T1000 (cell line): ENCODE measurements at places on chromosomes 5 and 9.

DNA sequence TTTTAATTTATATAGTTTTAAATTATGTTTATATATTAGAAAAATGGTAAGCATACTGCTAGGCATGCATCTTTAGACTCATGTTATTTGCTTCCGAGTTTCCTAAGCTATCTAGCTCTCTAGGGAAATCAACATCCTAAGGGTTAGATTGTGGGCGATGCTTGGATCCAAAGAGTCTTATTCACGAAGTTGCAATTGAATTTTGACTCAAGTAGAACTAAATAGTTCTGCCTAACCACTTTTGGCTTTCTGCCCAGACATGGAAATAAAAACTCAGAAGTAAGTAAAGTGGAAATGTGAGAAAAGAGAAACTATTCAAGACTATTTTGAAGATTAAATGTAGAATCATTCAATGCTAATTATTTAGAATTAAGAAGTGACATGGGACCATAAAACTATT lies 440.4 kb downstream of the CDH18 start:
- no peak for DNase-seq

- DNase-seq: no peak
Measured at GRCh38 chr5:78690253-78690972, 41.8 kb upstream of the LHFPL2 start.

DNA sequence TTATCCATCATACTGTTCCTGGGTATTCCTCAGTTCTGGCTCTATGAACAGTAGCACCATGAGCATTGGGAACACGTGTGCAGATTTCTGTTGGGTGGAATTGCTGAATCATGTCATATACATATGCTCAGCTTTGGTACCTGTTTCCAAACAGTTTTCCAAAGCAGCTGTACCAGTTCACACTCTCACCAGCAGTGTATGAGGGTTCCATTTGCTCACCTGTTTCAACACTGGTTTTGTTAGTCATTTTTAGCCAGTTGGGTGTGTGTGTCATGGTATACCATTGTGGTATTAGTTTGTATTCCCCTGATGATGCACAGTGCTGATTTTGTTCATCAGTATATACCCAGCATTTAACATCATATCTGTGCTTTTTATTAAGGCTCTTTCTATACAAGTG lies 56.7 kb upstream of the ECM2 start:
- no peak for DNase-seq

DNA sequence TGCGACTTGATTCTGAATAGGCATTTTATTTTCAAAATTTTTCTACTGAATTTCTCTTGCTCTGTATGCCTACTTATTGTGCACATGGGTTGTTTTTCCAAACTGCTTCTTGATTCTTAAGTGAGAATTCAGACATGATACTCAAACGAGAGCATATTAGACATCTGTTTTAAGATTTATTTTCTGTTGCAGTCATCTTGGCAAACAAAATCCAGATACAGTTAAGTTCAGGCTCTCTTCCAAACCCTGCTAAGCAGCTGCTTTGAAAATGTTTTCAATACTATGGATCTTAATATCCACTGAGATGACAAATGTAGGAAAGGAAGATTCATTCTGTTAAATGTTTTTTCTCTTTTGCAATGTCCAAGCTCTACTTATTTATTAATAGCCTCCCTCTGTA lies 4.5 kb downstream of the TMEM215 start:
- no peak for DNase-seq

DNA sequence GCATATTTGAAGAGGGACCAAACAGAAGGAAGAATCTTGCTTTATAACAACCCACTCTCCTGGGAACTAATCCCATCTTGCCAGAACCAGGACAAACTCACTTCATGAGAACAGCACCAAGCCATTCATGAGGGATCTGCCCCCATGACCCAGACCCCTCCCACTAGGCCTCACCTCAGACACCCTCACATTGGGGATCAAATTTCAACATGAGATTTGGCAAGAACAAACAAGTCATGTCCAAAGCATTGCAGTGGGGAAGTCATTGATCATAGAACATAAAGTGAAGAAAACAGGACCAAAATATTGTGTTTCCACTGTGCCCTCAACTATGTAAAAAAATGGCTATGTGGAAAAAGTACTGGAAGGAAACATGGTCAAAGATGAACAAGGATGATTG lies 43.9 kb downstream of the MAP1B start:
- DNase-seq: no peak

DNA sequence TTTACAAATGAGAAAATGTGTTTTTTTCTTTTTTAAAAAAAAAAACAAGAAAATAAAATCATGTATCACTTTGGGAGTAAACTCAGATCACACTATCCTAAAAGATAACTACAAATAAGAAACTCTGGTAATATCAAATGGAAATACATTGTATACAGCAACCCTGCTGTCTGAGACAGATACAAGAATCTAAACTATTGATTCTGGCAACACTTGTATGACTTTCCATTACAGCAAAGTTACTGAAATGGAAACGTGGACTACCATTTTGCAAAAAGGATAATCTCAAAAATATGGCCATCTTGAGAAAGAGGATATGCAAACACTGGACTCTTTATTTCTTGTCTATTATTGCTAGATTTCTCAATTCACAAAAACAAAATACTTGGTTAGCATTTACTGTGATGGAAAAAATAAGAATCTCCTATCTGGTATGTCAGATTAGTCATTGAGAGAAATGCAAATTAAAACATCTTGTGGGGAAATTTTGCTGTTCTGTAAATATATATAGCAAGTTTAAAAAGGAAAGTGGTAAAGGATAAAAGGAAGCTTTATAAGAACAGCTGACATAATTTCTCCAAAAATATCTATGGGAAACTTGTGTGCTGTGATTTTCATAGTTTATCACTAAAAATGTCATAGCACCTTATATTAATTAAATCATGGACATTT lies 112.9 kb upstream of the FER start:
- no peak for DNase-seq

GRCh38 chr9:34956648-34957047 lies 1.4 kb upstream of the PHF24 start:
- no peak for DNase-seq

DNA sequence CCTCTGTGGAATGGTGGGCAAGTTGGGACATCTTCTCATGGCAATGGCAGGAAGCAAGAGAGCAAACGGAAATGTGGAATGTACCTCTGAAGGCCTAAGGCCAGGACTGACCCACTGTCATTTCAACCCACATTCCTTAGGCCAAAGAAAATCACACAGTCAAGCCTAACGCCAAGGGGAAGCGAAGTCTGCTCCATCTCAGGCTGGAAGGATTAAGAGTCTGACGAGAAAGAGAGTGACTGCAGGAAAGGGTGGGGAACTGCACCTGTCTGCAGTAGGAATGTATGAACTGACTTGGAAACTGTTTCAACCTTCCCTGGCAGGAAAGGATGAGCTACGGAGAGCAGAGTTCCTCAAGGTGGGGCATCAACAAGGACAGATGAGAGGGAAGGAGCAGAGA lies 90.2 kb upstream of the TAS2R1 start:
- DNase-seq: no peak

GRCh38 chr5:131285703-131286399 lies 22.0 kb downstream of the CDC42SE2 start:
- no peak for DNase-seq

- no peak for DNase-seq
Measured at GRCh38 chr5:36478646-36479317, 127.6 kb upstream of the SLC1A3 start.

- no peak for DNase-seq
Measured at GRCh38 chr5:161085056-161085455, 233.0 kb upstream of the ATP10B start.

GRCh38 chr9:120965344-120966012 lies 38.9 kb upstream of the TRAF1 start:
- no peak for DNase-seq
